ENCODE measurements at places on chromosomes 6 and 20.
A peak's percentile ranks its signal among the peaks of the same experiment; 100 is the strongest.

DNA sequence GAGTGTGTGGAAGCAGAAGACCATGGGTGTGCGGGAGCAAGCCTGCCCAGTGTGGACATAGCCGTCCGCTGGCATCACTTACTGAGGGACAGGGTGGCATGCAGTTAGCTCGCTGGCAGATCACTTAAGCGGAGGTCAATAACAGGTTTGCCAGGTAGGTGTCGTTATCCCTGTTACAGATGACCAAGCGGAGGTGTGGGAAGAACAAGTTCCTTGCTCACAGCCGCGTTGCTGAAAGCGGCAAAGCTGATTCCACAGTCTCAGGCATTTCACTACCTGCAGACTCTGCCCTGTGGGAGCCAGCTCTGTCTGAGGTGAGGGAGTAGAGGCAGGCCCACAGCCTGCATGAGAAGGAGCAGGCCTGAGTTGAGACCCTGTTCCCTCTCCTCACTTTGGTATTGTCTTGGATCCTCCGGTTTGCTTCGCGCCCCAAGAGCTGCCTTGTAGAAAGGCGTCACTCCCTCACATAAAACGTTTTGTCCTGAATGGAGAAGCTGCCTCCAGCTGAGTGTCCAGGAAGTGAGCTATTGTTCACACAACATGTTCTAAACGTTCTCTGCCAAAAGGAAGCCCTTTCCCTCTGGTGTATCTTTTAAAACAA is 96.9 kb downstream of the TCP11 start:
- no peaks in the 10 kb centered on the region for H3K27me3 ChIP-seq
- H3K36me3 ChIP-seq, result no peaks in the 10 kb centered on the region
- H3K4me1 ChIP-seq, result peaks cover 65% of the 10 kb centered on the region
- no peak for DNase-seq
- H3K27ac ChIP-seq, result peak overlapping the region; percentile 82
- no peak overlapping the region for H3K4me3 ChIP-seq

- H3K27me3 ChIP-seq, result no peaks in the 10 kb centered on the region
- no peak overlapping the region for H3K4me3 ChIP-seq
- peaks cover 10% of the 10 kb centered on the region for H3K36me3 ChIP-seq
- no peak for DNase-seq
- H3K27ac ChIP-seq, result no peak overlapping the region
Measured at GRCh38 chr20:62356589-62357186, 10.4 kb downstream of the LAMA5 start.

GRCh38 chr6:106373502-106374239 is 13.2 kb downstream of the CRYBG1 start:
- DNase-seq, result no peak
- no peaks in the 10 kb centered on the region for H3K36me3 ChIP-seq
- H3K4me3 ChIP-seq, result no peak overlapping the region
- H3K27me3 ChIP-seq, result peaks cover 30% of the 10 kb centered on the region
- H3K27ac ChIP-seq, result no peak overlapping the region
- no peaks in the 10 kb centered on the region for H3K4me1 ChIP-seq

GRCh38 chr20:16601047-16601446 is 27.8 kb upstream of the KIF16B start:
- no peak overlapping the region for H3K4me3 ChIP-seq
- H3K27me3 ChIP-seq, result peaks cover 4% of the 10 kb centered on the region
- no peak overlapping the region for H3K27ac ChIP-seq
- no peak for DNase-seq

DNA sequence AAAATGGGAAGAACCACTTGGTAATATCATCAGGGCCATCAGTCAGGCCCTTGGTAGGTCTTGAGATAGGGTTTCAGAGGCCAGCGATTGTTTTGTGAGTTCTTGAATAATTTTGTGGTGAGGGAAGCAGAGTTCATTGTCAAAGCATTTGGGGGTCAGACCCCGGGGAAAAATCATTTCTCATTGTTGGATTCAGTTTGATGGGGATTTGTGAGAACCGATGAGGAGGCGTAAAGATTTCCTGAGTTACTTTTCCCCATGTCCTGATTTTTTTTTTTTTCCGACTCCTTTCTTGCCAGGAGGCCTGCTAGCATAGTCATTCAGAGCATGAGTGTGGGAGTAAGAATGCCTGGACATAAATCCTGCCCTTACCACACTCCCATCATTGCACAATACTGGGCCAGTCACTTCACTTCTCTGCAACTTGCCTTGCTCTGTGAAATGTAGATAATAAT is 60.3 kb downstream of the TSHZ2 start:
- no peaks in the 10 kb centered on the region for H3K27me3 ChIP-seq
- H3K4me3 ChIP-seq, result no peak overlapping the region
- H3K27ac ChIP-seq, result no peak overlapping the region
- no peaks in the 10 kb centered on the region for H3K36me3 ChIP-seq
- peaks cover 6% of the 10 kb centered on the region for H3K4me1 ChIP-seq

DNA sequence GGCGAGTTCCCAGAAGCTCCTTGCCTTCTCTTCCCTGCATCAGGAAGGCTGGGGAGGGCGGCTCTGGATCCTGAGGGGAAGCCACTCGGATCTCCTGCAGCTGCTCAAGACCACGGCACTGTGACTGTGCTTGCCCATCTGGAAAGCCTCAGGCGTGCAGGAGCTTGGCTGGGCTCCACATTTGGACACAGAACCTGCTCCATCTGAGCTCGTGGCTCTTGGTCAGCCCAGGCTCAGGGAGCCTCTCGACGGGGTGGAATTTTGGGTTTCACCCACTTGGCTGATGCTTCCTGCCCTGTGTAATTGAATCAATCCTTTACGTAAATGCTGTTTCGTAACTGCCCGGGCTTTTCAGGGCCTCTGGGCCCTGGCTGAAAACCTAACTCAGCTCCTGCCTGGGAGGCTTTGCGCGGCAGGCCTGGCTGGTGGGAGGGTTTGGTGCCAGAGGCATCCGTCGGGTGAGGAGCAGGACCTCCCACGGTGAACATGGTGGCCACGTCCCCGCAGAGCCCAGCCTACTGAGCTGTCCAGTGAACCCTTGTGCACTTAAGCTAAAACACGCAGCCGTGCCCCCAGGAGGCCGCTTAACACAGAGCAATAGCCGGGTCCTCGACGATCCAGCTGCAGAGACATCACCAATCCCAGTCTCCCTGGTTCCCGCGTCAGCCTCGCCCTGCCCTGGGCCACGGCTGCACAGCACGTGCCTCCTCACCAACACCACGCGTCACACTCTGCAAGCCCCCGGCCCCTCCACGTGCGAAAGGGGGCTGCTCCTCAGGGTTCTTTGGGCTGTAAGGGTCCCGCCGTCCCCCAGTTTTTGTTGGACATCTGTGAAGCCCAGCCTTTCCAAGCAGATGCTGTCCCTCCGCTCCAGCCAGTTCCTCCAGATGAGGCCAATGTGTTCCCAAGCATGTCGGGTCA is 241.0 kb downstream of the DLL1 start:
- no peak for DNase-seq
- H3K36me3 ChIP-seq, result no peaks in the 10 kb centered on the region

- peaks cover 20% of the 10 kb centered on the region for H3K4me1 ChIP-seq
- no peak overlapping the region for H3K4me3 ChIP-seq
- no peaks in the 10 kb centered on the region for H3K27me3 ChIP-seq
- H3K36me3 ChIP-seq, result no peaks in the 10 kb centered on the region
- DNase-seq, result peak; percentile 51
- H3K27ac ChIP-seq, result peak overlapping the region; percentile 87
Measured at GRCh38 chr6:148885925-148886845, 139.4 kb downstream of the UST start.

DNA sequence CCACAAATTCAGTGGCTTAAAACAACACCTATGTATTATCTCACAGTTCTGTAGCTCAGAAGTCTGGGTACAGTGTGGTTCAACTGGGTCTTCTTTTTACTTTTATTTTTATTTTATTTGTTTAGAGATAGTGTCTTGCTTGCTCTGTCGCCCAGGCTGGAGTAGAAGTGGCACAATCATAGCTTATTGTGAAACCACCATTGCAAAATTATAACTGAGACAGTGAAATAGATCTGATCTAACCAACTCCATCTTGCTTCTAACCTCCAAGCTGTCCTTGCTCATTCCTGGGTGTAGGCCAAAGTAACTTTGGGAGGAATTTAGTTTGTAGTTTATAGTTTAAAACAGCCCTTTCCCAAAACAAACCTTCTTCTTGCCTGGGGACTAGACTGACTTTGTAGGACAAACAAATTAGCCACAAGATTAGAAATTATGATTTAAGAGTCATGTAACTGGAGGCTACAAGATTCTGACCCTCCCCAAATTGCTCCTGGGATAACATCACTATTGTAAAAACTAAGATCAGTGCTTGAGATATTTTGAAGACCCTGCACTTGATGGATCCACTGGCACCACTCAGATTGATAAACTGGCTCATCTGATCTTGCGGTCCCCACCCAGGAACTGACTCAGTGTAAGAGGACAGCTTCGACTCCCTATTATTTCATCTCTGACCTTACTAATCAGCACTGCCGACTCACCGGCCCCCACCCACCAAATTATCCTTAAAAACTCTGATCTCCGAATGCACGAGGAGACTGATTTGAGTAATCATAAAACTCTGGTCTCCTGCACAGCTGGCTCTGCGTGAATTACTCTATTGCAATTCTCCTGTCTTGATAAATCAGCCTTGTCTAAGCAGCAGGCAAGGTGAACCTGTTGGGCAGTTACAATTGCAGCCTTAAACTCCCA is 193.4 kb upstream of the CDYL start:
- DNase-seq, result no peak
- no peak overlapping the region for H3K4me3 ChIP-seq
- H3K36me3 ChIP-seq, result no peaks in the 10 kb centered on the region
- H3K27ac ChIP-seq, result no peak overlapping the region

GRCh38 chr6:33199687-33200218 is 712 bp downstream of the RXRB start:
- H3K36me3 ChIP-seq, result peaks cover 57% of the 10 kb centered on the region
- no peak for DNase-seq
- no peaks in the 10 kb centered on the region for H3K27me3 ChIP-seq
- H3K4me3 ChIP-seq, result peak overlapping the region; percentile 91
- H3K27ac ChIP-seq, result peak overlapping the region; percentile 97
- peaks cover 28% of the 10 kb centered on the region for H3K4me1 ChIP-seq

- no peak overlapping the region for H3K4me3 ChIP-seq
- no peaks in the 10 kb centered on the region for H3K27me3 ChIP-seq
- H3K27ac ChIP-seq, result no peak overlapping the region
- H3K36me3 ChIP-seq, result no peaks in the 10 kb centered on the region
- no peak for DNase-seq
- peaks cover 2% of the 10 kb centered on the region for H3K4me1 ChIP-seq
Measured at GRCh38 chr6:69265706-69266105, 531.1 kb downstream of the LMBRD1 start.

All from neuronal stem cell (in vitro differentiated cells).